ENCODE measurements at places on chromosomes 12 and 14.
A peak's percentile ranks its signal among the peaks of the same experiment; 100 is the strongest.

DNA sequence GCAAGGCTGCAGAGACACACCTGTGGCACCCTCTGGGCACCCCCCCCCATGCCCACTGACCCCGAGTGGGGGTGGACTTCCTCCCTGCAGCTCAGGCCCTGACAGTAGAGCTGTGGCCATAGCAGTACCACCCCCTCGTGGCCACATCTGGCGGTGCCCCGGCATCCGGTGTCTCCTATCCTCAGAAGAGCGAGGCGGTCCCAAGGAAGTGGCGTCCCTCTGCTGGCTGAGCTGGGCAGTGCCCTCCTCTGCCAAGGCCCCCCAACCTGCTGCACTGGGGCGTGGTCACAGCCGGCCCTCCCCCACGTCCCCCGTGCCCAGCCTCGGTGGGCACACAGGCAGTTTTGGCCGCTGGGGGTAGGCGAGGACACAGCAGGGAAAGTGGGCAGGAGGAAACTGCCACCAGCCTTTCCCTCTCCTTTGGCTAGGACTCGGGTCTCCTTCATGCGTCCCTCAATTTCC lies 6.0 kb upstream of the SLC6A12 start:
- DNase-seq, result peak; percentile 84

DNA sequence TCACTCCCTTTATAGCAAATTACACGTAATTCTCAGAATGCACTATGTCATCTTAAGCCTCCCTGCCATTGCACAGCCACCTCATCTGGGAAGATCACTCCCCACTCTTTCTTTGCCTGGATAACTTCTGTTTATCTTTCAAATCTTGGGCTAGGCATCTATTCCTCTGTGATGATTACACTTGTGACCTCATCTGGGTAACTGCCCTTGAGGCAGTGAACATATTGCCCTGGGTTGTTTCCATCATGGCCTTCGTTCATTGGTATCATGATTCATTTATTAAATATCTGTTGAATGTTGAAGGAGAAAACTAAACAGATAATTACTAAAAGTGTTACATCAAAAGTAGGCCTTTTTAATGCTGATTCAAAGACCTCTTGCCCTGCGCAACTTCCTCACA lies 26.2 kb upstream of the PDE3A start:
- DNase-seq, result no peak

DNA sequence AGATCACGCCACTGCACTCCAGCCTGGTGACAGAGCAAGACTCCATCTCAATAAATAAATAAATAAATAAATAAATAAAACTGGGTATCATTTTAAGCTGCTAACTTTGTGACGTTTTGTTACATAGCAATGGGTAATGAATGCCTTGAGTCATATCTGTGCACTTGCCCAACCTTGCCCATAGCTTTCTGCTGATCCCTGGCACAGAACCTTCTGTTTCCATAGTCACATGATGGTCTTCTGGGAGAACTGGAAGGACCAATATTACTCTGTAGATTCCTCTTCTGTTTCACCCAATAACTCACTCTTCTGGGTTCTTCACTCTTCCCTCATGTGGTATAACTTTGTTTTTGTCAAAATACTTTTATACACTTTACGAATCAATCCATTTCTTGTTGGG lies 140.8 kb downstream of the SCARB1 start:
- no peak for DNase-seq

DNA sequence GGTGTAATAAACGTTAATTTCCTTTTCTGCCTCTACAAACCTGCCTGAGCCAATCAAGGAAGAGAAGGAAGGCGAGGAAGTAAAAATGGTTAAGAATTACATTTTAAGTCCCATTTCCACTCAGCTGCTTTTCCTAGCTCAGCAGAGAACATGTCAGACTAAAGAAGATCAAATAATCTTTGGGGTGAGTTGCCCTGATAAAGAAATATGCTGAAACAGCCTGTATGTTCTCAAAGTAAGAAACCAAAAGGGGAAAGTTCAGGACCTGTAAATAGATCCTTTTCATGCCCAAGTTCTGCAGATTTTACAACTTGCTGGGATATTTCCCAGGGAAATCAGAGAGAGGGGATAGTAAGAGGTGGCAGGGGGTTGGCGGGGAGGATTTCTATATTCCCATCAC lies 55.5 kb downstream of the PHLDA1 start:
- DNase-seq, result no peak

- DNase-seq, result no peak
Observed at GRCh38 chr12:17204289-17205054, 598.5 kb upstream of the LMO3 start.

DNA sequence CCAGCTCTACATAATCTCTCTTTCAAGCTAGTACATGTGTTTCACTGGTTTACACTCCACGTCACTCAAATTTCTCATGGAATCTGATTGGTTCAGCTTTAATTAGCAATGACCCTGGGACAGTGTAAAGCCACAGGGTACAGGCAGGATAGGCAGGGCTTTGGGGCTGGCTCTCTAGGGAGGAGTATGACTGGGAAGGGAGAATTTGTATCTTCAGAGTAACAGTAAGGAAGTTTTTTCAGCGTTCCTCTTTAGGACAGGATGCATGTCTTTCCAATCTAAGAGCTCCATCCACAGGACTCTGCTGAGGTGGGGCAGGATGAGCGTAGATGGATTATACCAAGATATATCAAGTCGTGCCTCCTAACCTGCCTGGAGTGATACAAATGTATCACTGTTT lies 112.0 kb upstream of the CLEC14A start:
- no peak for DNase-seq

DNA sequence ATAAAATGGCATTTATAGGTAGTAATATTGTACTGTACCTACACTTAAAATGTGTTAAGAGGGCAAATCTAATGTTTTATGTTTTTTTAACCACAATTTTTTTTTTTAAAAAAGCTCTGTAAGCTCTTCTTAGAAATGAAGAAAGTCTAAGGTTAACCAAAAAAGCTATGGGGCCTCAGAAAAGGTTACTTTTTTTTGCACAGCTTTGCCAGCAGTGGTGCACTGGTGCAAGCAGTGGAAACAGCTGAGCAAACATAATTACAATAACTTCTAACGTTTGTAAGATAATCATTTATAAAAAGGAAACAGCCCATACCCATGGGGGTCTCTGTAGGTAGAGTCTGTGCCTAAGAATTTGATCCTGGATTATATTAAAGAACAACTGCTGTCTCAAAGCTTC lies 85.1 kb upstream of the NID2 start:
- no peak for DNase-seq
